ENCODE measurements at places on chromosomes 2 and 18.

GRCh38 chr2:237743561-237744269, 54.9 kb upstream of the RBM44 start:
- no peak for DNase-seq

GRCh38 chr2:85865539-85866164, 23.1 kb downstream of the ST3GAL5 start:
- no peak for DNase-seq

- DNase-seq, result no peak
Measured at GRCh38 chr2:67952066-67952465, 110.7 kb downstream of the C1D start.

GRCh38 chr2:36411962-36412444, 56.4 kb downstream of the CRIM1 start:
- DNase-seq, result no peak

- DNase-seq, result no peak
Measured at GRCh38 chr2:45904946-45905631, 253.6 kb downstream of the PRKCE start.

GRCh38 chr18:36058674-36059073, 8.7 kb downstream of the RPRD1A start:
- no peak for DNase-seq

GRCh38 chr2:71786291-71787107, 333.1 kb downstream of the DYSF start:
- DNase-seq, result no peak

- no peak for DNase-seq
Measured at GRCh38 chr2:186274936-186275575, 211.0 kb upstream of the ZC3H15 start.

GRCh38 chr18:24031318-24031717, 16.8 kb downstream of the TTC39C start:
- DNase-seq, result no peak
